ENCODE measurements at places on chromosomes 5 and 9.

- DNase-seq: no peak
Measured at GRCh38 chr9:130026583-130027340, 16.2 kb downstream of the FNBP1 start.

GRCh38 chr5:11785771-11786352, 118.4 kb downstream of the CTNND2 start:
- no peak for DNase-seq

DNA sequence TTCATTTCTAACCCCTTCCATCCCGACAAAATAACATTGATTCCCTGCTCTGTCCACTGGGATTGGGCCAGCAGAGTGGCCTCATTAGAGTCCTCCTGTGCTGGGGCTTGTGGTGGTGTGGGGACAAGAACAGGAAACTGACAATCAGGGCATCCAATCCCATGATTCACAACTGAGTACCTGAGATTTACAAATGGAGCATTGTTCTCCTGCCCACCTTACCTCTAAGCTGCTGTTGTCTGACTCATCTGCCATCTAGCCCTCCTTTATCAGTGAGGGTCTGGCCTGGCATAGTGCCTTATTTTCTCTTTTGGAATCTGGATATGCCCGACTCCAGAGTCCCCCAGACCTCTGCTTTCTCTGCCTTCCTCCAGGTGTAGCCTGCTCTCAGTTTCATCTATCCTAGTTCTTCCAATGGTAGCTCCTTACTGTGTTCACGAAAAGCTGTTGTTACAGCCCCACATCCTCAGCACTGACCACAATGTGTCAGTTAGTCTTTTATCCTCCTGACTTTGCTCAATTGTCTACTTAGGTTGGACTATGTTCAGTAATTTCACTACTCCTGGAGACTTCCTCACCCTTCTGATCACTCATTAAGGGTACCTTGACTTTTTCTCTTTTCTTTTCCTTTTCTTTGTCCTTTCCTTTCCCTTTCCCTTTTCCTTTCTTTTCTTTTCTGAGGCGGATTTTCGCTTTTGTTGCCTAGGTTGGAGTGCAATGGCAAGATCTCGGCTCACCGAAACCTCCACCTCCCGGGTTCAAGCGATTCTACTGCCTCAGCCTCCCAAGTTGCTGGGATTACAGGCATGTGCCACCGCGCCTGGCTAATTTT, 13.4 kb downstream of the WNT8A start:
- no peak for DNase-seq

DNA sequence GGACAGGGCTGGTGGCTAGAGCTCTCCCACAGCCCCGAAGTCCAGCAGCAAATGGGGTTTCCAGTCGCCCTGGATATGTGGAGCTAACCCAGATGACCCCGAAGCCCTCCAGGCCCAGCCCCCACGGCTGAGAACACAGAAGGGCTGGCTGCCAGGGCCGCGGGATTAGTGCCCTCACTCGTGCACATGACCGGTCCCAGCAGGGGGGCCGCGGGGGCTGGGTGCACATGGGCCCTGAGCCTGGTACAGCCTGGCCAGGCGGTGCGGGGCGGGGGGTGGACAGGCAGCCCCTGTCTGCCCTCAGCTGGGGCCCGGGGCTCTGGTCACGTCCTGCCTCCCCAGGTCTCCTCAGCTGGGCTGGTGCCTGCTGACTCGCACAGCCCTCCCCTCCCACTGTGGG, 5.9 kb downstream of the SSNA1 start:
- no peak for DNase-seq

DNA sequence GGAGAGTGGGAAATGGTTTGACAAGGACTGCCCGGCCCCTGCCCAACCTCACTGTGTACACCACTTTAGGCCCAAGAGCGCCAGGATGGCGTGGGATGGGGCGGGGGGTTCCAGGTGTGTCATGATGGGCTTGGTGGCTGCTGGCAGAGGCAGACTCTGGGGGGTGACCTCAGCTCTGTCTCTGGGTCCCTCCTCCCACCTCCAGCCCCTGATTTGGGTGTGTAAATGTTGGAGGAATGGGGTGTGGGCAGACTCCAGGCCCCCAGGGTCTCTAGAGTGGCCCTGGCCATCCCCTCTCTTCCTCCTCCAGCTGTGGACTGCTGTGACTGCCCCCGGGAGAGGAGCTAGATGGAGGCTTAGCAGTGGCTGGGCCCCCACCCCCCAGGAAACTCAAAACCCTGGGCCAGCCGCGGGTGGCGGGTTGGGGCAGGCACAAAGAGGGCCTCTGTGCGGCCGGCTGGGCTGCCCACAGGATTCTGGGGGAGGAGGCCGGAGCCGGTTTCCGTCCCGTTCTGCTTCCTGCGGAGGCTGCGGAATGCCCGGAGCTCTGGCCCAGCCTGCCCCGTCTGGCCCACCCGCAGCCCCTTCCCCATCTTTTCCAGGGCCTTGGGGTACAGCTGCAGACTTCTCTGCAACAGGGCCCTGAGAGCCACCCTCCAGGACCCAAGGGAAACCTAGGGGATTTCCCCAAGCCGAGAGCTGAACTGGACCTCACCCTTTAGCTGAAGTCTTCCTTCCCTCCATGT, 23.1 kb downstream of the CXXC5 start:
- DNase-seq: no peak

GRCh38 chr9:82934949-82935348, 128.0 kb downstream of the RASEF start:
- no peak for DNase-seq

- no peak for DNase-seq
Measured at GRCh38 chr5:148843510-148844318, 17.3 kb downstream of the ADRB2 start.

- no peak for DNase-seq
Measured at GRCh38 chr9:120616966-120617935, 37.3 kb upstream of the CDK5RAP2 start.

DNA sequence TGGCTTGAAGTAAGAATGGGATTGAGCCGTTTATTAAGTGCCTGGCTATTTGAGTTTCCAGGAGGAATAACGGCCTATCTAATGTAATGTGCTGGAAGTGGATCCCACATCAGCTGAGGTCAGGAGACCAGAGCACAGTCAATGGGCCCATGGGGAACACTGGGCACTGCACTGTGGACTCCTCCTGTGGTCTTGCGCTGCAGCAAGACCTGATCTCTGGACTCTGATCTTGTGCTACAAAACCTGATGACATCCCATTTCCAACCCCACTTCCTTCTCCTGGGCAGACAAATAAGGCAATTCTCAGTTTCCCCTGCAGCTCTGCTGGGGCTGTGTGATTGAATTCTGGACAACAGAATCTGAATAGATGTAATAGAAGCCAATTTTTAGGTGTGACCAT, 151.7 kb upstream of the ADCY2 start:
- no peak for DNase-seq

DNA sequence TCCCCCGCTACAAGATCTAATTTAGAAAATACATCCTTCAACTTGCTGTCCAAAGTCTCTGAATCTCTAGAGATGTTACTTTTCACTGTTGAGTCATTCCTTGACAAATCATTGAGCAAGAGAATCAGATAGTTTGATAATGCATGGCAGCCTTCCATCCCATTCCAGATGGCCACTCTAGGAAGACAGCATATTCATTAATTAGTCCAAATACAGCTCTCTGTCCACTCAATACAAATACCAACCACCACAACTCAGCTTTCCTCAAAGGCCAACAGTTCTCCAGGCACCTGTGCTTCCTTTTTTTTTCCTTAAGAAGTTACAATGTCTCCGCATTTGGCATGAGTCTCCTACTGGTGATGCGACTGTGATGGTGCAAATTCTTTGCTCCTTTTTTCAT, 72.3 kb downstream of the DROSHA start:
- no peak for DNase-seq

DNA sequence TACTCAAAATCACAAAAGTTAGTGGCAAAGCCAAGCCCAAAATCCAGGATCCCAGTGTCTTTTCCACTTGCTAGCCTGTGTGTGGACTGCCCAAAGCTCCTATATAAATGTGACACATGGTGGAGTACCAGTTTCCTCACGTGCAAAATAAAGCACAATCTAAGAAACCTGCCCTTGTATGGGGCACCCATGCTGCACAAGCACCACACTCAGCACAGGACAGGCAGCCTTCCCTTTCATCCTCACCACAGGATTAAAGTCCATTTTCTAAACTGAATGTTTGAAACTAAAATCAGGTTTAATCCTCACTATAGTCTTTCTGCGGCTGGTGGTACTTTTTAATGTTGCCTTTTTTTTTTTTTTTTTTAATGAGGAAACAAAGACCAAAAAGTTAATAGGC, 5.5 kb downstream of the CDK5RAP2 start:
- DNase-seq: no peak

DNA sequence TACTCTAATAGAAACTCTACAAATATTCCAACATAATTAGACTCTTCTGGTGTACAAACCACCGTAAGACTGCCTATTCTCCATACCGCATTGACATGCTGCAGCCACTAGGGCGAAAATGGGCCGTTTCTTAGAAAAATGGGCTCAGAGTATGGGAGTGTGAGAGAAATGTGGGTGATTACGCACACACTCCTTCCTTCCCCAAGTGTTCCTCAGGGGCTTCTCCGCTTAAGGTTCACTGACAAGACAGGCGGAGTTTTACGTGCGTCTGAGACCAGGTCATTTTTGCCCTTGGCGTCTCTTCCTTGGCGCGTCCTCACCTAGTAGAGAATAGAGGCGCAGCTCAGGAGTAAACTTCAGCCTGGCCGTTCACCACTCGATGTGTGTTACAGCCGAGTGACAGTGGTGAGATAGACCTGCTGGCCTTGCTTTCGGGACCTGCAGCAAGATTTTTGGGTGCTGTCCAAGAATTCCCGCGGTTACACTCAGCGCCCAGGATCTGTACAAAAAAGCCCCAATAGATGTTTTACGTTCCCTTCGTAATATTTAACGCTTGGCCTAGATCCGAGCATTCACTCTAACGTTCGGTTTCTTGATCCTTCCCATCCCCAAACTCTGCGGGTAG, 1.8 kb upstream of the NTRK2 start:
- DNase-seq: no peak

DNA sequence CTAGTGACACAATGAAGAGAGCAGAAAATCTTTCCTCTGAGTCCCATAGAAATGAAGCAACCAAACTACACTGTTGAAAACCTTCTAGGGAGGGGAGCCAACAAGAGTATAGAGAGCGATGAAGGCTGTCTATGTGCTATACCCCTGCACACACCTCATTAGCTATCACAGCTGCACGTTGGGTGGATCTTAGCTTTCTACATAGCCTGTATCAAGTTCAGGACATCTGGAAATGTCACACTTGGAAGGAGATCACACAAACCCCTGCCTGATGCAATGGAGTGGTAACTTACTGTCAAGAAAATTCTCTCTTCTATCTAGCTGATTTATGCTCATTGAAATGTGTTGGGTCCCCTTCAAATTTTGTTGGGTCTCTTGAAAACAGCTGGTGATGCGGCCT, 127.0 kb upstream of the NTRK2 start:
- no peak for DNase-seq

GRCh38 chr5:137461391-137462264, 37.5 kb downstream of the SPOCK1 start:
- no peak for DNase-seq

GRCh38 chr9:20189871-20190270, 401.0 kb upstream of the SLC24A2 start:
- no peak for DNase-seq

GRCh38 chr5:125390326-125390725, 643.9 kb upstream of the ZNF608 start:
- DNase-seq: no peak

- no peak for DNase-seq
Measured at GRCh38 chr9:31629292-31629691, 755.2 kb upstream of the ACO1 start.

DNA sequence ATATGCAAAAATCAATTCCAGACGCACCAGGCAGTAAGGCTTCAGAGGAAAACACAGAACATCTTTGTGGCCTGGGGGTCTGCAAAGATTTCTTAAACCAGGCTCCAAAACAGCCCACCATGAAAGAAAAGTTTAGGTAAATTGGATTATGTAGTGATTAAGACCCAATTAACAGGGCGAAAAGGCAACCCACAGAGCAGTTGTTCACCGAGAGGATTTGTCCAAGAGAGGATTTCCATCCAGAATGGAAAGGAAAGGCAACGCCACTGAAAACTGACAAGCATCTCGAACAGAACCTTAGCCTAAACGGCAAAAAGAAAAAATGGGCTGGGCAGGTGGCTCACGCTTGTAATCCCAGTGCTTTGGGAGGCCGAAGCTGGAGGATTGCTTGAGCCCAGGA, 37.4 kb downstream of the GLT6D1 start:
- DNase-seq: no peak

DNA sequence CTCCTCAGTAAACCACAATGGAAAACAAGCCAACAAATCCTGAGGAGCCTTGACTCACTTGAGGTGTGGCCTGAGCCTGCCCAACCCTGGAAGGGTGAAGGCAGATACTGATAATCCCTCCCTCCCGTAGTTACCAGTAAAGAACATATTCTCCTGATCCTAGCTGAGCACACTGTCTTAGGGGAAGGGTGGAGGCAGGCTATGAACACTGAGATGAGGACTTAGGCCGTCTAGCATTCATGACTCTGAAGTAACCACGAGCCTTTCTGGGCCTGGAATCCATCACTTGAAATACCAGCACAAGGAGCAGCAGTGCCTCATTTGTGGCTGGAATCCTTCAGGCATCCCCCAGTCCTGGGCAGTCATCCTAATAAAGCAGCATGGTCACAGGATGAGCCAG, 124.5 kb upstream of the PRLR start:
- no peak for DNase-seq

DNA sequence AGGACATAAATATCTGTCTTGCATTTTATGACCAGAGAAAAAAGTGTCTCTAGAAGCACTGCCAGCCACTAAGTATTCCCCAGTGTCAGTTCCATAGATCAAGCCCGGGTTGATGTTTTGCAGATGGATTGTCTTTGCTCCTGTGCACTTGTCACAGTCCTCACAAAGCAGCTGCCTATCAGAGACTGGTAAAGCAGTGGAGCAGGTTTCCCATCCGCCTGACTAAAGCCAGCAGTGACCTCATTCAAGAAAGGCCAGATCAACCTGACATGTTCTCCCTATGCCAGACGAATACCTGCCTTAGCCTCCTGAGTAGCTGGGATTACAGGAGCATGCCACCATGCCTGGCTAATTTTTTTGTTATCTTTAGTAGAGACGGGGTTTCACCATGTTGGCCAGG, 26.8 kb upstream of the GARNL3 start:
- no peak for DNase-seq

GRCh38 chr5:75510836-75511434, 494 bp downstream of the CERT1 start:
- no peak for DNase-seq

DNA sequence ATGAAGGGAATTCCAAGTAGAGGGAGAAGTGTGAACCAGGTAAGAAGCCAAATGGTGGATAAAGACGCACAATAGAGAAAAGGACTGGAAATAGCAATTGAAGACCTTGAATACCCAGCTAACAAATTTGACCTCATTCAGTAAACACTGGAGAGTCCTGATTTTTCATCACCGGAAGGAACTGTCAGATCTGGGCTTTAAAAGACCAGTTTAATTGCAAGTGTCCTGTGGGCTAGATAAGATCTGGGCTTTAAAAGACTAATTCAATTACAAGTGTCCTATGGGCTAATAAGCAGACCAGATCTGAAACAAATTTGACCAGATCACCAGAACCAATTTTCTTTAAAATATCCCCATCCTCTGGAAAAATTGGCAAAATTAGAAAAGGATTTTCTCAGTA, 380.0 kb downstream of the ACTL7B start:
- DNase-seq: no peak
